ENCODE measurements at places on chromosomes 2 and 18.

GRCh38 chr2:58047373-58047935 lies 848 bp downstream of the VRK2 start:
- no peak for DNase-seq

DNA sequence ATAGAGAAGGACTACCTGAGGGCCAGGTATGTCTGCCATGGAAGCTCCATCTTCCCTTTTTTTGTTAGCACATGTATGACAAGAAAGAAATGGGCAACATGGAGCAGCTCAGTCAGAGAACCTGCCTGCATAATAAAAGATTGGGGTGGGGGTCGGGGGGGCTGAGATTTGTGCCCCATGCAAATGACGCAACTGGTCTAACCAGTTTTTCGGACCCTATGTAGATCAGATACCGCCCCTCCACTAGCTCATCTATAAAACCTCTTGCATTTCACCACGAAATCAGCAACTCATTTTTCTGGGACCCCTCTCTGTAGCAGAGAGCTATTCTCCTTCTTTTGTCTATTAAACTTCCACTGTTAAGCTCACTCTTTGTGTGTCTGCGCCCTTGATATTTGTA lies 657.2 kb downstream of the ERBB4 start:
- no peak for DNase-seq

DNA sequence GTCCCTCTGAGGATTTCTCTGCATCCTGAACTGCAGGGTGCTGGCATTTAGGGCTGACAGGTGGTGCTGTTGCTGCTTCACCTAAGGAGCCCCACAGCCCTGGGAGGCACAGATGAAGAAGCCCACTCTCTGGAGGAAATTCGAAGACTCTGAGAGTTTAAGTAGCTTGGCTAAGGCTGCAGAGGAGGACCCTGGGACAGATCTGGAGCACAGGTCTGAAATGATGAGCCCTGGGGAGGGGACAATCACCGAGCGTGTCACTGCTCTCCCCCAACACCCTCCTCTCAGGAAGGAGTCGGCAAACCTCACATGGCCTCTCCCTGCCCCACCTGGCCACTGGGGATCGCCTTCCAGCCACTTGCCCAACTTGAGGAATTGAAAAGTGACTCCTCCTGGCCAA lies 18.6 kb downstream of the CYP27C1 start:
- DNase-seq = no peak

DNA sequence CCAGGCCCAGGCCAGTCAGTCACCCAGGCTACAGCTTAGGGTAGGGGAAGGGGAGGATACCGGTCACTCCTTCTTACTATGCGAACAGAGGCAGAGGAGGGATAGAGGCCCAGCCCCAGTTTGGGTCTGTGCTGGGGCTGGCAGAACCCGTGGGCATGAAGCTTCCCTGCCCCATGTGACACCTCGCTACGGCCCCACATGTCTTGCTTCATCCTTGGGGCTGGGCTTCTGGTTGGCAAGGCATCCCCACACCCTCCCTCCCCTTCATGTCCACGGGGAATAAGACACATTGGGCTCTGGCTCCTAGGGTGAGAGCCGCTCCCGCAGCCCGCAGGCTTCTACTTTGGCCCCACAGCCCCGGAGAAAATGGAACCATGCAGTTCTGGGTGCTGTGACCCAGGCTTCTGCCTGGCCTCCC lies 32.4 kb downstream of the HS1BP3 start:
- DNase-seq = no peak

GRCh38 chr2:54687595-54688152 lies 35.8 kb upstream of the EML6 start:
- no peak for DNase-seq

GRCh38 chr2:35462226-35462998 lies 893.2 kb upstream of the CRIM1 start:
- no peak for DNase-seq

GRCh38 chr2:11286749-11287148 lies 57.7 kb downstream of the ROCK2 start:
- no peak for DNase-seq

- no peak for DNase-seq
Measured at GRCh38 chr2:86283411-86284030, 53.9 kb downstream of the REEP1 start.

GRCh38 chr2:102282678-102283091 lies 28.7 kb upstream of the IL1RL1 start:
- no peak for DNase-seq

GRCh38 chr2:205658068-205658467 lies 24.2 kb upstream of the NRP2 start:
- DNase-seq = no peak

DNA sequence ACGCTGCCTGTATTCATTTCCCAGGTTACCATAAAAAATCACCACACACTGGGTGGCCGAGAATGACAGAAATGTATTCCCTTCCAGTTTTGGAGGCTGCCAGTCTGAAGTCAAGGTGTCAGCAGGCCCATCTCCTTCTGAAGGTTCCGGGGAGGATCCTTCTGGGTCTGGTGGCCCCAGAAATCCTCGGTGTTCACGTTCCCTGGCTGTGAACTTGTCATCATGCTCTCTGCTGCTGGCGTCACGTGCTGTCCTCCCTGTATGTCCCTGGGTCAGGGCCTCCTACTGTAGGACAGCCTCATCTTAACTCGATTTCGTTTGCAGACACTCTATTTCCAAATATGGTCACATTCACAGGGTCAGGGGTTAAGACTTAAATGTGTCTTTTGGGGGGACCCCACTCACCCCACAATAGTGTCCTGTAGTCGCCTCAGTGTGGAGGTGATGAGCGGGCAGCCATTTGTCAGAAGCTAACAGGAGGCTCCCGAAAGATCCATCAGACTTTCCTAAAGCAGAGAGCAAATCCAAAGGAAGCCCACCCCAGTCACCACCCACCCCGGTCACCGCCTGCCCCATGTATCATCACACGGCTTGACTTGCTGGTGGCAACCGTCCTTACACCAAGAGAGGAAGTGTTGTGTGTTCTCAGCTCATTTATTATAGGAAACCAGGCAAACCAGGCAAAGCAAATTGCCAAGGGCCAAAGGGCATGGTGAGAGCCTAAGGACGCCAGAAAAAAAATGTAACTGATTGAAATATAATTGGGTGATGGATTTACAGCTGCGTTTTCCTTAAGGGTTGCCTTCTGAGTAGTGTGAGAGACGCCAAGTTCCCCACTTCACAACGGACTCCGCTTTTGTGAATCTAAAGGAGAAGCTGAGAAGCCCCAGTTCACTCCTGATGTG lies 148.8 kb upstream of the ZNF236 start:
- DNase-seq = no peak

GRCh38 chr2:127597984-127598380 lies 48.0 kb upstream of the GPR17 start:
- no peak for DNase-seq

DNA sequence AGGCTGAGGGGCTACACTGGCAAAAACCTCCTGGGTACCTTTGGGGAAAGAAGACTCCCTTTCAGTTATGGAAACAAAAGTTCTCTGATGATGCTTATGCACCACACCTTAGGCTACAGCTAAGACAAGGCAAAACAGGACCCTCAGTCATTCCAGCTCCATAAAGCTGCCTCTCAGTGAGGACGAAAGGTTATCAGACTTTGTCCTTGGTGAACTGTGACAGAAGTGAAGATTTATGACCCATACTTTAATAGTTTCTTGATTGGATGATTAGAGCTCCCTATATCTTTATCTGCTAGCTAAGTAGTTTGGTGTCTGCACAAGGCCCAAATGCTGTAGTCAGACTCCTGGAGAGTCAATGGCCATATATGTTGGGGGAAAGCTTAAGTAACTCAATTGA lies 40.6 kb upstream of the SPRED2 start:
- no peak for DNase-seq

GRCh38 chr18:60411715-60412114 lies 39.1 kb upstream of the MC4R start:
- DNase-seq = no peak

- no peak for DNase-seq
Measured at GRCh38 chr18:56723068-56723467, 71.9 kb downstream of the WDR7 start.

GRCh38 chr18:48472610-48473009 lies 63.4 kb upstream of the ZBTB7C start:
- no peak for DNase-seq

DNA sequence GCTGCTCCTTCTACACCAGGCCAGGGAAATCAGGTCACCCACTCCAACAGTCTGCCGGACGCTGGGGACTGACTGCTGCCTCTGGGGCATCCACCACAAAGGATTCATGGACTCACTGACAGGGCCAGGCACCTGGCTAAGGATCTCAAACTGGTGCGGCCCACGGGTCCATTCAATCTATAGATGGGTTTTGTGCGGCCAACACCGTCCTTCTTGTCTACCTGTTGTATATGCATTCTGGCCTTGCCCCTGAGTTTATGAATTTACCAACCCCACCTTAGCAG lies 10.9 kb upstream of the SLC20A1 start:
- no peak for DNase-seq

DNA sequence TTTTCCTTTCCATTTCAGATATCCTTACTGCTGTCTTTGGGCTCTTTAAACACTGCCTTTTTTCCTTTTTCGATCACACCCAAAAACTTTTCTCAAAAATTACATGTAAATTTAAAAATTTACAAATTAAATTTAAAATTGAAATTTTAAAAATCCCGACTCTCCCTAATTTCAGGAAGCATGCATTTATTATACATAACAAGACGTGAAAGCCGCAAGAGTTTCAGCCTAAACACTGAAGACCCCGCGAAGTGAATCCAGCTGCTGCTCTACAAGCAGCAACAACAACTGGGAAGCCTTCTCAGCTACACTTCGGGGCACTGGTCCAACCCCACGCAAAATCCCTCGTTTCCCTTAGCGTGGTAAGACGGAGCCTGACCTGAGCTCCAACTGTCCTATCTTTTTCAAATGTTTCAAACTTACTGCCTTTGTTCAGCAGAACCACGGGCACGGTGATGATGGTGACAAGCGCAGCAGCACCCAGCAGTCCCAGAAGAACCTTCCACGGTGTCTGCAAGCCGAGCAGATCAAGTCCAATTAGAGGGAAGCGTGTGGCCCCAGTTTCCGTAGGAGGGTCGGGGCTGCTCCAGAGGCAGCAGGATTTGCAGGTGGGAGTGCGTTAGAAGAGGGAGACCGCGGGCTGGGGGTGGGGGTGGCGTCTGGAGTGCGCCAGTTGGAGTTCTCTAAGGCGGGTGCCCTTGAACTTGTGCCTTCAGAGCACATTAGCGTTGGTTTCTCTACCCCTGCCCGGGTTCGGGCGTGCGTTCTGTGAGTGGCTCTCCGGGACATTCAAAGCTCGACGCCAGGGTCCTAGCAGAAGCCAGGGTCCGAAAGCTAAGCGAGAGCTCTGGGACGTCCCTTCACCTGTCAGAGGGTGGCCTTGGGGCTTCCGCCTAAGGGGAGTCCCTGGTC lies 783 bp downstream of the DPP4 start:
- DNase-seq = no peak

- DNase-seq = no peak
Measured at GRCh38 chr2:85794038-85794441, 40.2 kb downstream of the ATOH8 start.

DNA sequence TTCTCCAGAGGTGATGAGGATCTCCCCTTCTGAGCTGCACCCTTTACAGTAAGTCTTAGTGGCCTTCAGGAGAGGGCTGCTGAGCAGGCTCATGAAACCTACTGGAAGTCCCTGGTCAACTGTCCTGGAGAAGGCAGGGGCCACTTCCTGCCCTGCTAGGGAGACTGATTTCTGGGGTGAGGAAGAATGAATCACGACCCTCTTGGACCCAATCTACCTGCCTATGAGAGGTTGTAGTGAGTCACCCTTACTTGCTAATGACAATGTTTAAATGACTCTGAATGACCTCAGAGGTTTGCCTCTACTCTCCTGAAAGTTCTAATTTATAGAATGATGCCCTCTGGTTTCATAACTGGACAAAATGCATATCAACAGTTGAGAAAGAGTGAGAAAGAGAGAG lies 79.4 kb upstream of the FAM136A start:
- DNase-seq = no peak

DNA sequence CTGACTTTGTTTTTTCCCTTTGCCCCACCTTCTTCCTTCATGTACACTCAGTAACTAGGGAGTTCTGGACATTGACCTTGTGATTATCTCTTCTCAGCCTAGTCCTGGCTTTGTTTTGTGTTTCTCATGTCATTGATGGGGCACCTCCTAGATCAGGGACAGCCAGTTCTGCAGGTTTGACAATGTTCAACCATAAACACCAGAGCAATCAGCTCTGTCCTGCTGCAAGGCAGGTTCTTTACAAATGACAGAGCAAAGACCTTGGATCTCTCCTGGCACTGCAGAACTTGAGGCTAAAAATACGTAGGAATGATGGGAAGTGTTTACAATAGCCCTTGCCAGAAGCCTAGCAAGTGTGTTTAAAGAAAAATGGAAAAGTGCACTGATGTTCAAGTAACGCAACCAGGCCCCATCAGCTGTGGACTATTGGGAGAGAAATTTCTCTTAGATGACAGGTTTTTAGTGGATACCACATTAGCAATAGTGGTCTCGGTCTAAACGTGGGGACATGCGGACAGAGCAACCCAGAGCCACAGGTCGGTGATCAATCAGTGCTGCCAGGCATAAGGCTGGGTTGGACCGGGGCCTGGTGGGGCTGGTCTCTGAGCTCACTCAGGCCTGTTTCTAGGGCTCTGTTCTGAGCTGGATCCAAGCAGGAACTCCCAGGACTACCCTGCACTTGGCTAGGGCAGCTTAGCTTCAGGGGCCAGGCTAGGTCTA lies 76.8 kb downstream of the SOWAHC start:
- no peak for DNase-seq

GRCh38 chr2:11097038-11097720 lies 58.1 kb upstream of the SLC66A3 start:
- no peak for DNase-seq

GRCh38 chr2:181570833-181571661 lies 85.9 kb downstream of the CERKL start:
- no peak for DNase-seq

DNA sequence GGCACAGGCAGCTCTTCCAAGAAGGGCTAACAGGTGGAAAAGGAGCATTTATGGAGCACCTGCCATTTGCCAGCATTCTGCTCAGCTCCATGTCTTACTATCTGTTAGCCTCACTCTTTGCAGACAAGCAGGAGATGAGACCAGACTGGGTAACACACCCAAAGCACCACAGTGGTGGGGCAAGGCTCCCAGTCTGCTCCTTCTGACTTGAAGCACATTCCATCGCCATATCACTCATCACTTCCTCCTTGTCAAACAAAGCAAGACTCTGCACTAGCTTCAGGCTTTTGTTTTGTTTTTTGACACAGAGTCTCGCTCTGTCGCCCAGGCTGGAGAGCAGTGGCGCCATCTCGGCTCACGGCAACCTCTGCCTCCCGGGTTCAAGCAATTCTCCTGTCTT lies 182.8 kb downstream of the MGAT5 start:
- DNase-seq = no peak

GRCh38 chr2:227054006-227054405 lies 110.0 kb downstream of the COL4A4 start:
- no peak for DNase-seq

GRCh38 chr2:168300460-168300859 lies 53.1 kb upstream of the STK39 start:
- DNase-seq = no peak

GRCh38 chr2:239398521-239398921 lies 2.3 kb downstream of the HDAC4 start:
- no peak for DNase-seq

DNA sequence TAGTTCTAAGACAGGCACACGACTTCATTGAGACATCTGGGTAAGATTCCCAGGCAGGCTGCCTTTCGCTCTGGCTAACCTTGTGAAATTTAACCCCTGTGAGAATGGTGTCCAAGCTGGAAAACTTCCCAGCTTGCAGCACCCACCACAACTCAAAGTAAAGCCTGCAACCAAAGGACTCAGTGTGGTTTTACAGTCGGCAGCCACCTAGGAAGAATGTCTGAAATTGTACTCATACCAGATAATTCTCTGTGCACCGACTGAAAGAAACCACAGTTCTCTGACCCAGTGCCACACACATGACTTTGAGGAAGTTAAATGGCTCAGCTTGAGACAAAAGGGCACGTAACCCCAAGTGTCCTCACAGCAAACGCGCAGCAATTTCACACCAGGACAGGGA lies 125.7 kb downstream of the RBMS1 start:
- DNase-seq = no peak
